Stimulated activated CD4-positive, alpha-beta T cell treated with anti-CD3 and anti-CD28 coated beads, Interleukin-4, amount 100 ng/mL, for 4 hours (primary cell): ENCODE measurements at places on chromosomes 2 and 18.

DNA sequence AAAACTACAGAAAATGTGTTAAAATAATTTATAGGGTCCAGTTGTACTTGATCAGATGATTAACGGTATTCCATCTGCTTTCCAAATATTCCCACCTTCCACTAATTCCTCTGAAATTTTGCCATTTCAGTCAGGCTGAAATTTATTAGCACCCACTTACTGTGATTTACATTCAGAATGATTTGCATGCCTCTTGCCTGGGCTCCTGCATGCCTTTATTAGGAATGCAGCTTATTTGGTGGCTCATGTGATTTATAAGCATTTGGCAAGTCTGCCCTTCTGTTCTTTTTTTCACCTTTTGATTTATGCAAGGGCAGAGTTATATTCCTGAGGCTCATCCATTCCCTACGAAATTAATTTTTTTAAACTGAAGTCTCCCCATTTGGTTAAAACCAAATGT lies 1594.5 kb upstream of the PIK3C3 start:
- no peak for DNase-seq

DNA sequence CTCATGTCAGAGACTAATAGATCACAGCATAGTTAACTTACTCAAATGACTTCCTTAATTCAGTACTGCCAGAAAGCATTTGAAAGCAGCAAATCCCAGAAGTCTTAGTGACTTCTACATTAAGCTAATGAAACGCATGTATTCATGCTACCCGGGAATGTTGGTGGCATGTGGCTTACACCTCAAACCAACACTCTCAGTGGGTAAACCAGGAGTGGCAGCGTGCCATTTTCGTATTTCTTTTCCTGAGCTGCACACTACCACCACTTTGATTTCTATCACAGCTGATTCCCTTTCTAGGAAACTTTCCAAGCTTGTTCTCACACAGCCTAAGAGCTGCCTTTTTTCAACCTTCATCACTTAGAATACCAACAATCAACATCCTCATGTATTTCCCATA lies 646.6 kb downstream of the NRXN1 start:
- DNase-seq = no peak

GRCh38 chr2:46001741-46002506 lies 295.3 kb upstream of the EPAS1 start:
- no peak for DNase-seq

DNA sequence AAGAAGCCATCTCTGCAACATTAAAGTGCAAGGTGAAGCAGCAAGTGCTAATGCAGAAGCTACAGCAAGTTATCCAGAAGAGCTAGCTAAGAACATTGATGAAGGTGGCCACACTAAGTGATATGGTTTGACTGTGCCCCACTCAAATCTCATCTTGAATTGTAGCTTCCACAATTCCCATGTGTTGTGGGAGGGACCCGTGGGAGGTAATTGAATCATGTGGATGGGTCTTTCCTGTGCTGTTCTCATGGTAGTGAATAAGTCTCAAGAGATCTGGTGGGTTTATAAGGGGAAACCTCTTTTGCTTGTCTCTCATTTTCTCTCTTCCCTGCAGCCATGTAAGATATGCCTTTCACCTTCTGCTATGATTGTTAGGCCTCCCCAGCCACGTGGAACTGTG lies 11.4 kb downstream of the RDH14 start:
- DNase-seq = no peak

DNA sequence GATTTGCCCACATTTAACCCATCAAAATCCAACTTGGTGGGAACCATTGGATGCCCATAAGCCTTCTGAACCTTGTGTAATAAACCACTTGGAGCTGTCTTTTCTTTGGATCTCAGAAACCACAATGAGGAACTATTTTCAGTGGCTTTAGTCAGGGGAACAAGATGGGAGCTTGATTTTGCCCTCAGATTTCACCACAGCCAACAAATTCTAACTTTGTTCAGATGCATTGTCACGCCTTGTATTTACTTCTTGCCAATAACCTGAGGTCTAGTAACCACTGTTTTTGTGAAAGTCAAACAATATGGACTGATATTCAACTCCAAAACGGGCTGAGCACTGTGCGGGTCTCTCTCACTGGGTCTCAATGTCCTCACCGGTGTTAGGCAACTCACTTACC lies 508.2 kb downstream of the TNS1 start:
- no peak for DNase-seq

- DNase-seq = no peak
Measured at GRCh38 chr2:198285216-198285615, 480.8 kb downstream of the PLCL1 start.

DNA sequence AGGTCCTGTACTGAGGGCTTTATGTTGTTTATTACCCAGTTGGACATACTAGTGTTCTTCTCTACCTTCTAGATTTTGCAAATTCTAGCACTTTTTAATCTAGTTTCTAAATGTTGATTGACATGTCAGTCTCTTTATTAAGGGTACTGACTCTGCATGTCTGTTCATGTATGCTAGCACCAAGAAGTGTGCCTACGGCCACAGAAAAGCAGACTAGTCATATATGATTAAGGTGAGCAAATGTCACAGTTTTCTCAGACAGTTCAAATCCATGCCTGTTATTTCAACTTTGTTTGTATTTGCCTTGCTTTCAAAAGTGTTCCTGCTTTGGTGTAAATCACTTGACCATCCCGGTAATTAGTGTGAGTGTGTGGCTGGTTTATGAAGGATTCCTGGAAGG lies 145.0 kb upstream of the DSEL start:
- no peak for DNase-seq

DNA sequence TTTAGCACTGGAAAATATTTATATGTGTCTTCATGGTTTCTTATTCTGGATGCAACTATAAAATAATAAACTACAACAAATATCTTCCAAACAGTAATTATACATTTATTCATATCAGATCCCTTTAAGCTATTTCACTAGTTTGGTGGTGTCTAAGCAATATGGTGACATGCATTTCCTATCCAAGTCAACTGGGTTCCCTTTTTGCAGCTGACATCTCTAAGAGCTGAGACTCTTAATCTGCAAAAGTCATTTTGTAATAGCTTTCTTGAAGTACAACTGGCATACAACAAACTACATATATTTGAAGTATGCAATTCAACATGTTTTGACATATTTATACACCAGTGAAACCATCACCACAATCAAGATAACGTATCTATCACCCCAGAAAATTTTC lies 59.9 kb upstream of the SLC1A4 start:
- DNase-seq = no peak

DNA sequence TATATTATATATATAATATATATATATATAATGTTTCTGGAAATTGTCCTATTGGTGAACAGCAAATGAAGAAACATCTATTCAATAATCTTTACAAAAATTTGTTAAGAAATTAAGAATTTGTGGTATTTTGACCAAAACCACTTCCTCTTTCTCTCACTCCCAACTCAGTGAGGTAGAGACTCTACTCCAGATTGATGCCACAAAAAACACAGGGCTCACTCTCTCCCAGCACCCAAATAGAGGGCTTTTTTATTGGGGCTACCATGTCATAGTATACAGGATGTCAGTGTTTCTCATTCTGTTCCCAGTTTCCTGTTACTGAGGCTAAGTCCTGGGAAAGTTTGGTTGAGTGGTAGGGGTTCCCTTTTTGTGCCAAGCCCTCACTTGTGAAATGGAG lies 1155.4 kb downstream of the BCL11A start:
- DNase-seq = no peak

DNA sequence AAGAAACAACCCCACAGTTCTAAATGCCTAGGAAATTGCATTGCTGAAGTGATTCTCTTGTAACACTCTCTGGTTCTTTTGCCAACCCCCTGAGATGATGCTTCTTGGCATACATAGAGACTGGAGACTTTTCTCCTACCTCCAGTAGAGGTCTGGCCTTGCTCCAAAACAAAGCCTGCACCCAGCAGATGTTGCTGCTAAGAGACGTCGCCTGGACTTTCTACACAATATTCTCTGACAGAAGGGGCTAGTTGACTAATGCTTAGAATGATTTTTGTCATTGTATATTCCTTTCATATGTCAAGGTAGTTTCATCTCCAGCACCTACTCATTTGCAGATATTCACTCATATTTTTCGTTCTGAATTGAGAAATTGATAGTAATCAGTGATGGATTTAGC lies 24.6 kb downstream of the SOWAHC start:
- DNase-seq = no peak

DNA sequence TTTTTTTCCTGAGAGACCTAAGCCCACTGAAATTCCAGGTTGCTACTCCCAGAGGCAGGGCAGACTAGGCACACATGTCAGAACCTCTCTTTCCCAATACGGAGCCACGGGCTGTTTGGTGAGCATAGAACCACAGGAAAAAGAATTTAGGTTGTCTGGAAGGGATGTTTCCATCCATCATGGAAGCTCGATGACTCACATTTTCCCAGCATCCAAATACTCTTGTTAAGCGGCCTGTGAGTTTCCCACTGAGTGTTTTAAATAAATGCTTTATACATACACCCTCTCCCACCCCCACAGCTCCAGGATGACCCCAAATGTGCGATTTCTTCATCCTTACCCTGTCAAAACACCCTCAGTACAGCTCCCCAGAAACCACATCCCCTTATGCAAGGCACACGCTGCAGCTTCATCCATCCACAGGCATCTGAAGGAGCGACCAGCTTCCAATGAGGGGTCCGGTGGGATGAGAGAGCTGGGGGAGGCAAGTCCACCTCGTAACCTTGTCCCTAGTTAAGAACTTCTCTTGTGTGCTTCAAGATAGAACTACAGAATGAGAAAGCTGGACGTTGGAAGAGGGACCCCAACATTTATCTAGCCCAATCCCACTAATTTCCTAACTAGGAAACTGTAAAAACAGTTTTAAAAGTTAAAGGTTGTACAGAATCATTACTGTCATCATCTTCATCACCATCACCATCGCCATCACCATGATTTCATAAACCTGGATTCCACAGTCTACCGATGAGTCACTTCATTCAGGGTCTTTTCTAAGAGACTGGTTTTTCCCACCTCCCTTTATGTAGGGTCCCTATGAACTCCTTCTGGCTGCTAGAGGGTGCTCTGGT lies 63.5 kb upstream of the FZD7 start:
- no peak for DNase-seq

GRCh38 chr2:43019536-43020183 lies 206.7 kb downstream of the ZFP36L2 start:
- DNase-seq = no peak

DNA sequence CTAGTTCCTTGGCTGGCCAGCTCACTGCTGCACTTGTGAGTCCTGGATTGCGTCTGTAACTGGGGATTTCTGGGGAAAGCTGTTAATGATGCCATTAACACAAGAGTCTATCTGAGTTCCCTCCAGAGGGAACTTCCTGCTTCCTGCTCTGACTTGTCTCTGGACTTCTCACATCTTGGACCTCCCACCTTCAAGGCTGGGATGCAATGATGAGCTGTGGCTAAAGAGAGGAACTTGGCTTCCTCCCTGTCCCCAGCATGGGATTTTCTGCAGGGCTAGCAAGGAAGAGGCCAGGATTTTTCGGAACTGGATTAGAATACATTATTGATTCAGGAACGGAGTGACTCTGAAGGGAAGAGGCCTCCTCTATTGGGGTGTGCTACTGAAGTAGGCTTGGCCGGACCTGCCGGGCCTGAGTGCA lies 155.5 kb downstream of the CLIP4 start:
- DNase-seq = no peak

- no peak for DNase-seq
Measured at GRCh38 chr18:65235966-65236624, 514.7 kb upstream of the CDH7 start.

DNA sequence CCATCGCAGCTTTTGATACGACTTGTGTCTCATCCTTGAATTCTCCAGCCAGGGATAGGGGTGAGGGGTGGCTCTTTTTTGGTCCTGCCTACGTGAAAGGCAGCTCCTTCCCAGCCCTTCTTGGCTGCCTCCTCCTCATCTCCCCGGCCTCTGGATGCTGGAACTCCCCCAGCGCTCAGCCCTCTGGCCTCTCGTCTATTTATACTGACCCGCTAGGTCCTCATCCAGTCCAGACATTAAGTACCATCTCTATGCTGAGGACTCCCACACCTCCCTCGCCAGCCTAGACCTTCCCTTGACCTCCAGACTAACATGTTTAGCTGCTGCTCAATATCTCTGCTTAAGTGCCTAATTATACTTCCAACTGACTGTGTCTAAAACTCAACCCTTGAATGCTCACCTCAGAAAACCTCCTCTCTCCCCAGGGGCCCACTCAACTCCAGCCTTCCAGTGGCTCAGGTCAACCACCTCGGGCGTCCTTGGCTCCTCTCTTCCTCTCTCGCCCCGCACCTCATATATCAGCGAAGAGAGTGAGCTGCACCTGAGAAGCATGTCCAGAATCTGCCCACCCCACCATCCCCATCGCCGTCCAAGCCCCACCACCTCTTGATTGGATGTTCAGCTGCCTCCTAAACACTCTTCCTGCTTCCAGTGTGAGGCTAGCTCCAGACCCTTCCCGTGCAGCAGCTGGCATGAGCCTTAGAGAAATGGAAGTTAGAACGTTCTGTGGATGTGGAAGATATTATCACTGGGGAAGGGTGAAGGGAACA lies 34.8 kb downstream of the TOGARAM2 start:
- DNase-seq = no peak

- no peak for DNase-seq
Measured at GRCh38 chr2:25833566-25833965, 44.7 kb downstream of the ASXL2 start.

DNA sequence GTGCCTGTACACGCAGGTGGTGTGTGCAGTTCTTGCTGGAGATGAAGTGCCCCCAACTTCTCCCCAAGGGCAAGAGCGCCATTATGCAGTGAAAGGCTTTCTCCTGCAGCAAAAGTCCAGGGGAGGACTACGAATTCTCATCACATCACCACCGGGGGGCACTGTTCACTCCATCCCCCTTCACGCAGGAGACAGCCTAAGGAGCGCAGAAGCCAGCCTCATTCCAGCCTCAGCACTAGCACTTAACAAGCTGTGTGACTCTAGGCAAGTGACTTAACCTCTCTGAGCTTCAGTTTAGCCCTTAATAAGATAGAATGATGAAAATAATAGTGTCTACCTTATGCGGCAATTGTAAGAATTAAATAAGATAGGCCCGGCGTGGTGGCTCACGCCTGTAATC lies 32.3 kb downstream of the DNMT3A start:
- peak; percentile 70 for DNase-seq

- no peak for DNase-seq
Measured at GRCh38 chr2:201880993-201881611, 74.8 kb downstream of the CDK15 start.

DNA sequence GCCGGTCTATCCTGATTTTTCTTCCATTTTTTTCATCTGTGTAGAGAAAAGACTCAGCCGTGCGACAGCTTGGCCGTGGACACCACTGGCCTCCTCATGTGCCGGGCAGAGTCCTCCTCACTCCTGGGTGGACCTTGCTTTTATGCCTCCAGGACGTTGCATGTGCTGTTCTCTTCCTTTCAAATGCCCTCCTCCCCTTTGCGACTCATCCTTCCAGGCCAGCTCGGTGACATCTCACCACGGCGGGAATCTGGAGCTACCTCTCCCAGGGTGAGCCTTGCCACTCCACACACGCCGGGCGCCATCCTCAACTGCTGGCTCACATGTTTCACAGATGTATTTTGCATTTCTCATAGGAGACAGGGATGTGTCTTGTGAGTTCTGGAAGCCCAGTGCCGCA lies 198.5 kb upstream of the HDAC4 start:
- DNase-seq = no peak

GRCh38 chr18:79425569-79425886 lies 29.8 kb downstream of the NFATC1 start:
- DNase-seq = no peak

GRCh38 chr2:241289597-241289996 lies 25.9 kb downstream of the HDLBP start:
- DNase-seq = no peak
